ENCODE measurements at places on chromosomes 6 and 20.

DNA sequence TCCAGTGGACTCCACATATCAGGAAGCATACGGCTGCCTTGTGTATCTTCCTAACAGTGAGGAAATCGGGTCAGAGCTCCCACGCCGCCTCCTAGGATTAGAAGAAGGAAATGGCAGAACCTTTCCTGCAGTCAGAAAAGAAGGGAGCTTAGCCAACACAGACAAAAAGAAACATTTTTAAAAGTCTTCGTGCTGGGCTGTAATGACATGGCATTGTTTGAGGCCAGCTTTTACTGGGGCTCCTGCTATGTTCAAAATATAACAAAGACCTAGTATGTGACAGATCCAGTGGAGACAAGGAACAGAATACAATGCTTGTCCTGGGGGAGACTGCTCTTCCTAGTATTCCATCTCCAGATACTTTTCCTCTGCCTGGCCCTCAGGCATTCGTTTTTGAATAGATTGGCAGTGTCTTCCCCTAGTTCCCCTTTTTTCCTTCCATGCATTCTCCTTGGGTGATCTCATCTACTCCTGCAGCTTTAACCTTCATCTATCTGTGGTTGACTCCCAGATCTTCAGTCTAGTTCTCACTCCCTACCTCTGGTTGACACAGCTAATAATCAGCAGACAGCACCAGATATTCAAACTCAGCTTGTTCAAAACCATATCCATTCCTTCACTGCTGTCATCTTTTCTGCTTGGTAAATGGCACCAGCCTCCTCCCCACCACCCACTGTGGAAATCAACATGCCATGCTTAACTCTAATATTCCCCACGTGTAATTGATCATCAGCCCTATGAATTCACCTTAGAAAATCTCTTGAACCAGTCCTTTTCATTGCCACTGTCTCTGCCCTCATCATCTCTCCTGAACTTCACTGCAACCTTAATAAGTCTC lies 94.5 kb upstream of the VSTM2L start:
- DNase-seq, result no peak

- no peak for DNase-seq
Measured at GRCh38 chr20:33604991-33605370, 57.1 kb upstream of the C20orf144 start.

DNA sequence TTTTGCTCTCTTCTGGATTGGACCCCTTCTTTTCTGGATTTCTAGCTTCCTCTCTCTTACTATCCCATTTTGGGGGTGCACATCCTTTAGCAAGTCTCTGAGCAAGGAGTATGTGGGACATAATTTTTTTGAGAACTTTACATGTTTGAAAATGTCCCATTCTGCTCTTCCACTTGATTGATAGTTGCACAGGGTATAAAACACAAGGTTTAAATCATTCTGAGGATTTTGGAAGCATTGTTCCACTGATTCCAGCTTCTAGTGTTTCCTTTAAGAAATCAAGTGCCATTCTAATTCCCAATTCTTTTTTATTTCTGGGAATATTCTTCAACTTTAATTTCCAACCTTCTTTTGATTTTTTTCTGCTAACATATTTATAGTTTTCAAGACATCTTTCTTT lies 60.7 kb downstream of the APCDD1L start:
- DNase-seq, result no peak

DNA sequence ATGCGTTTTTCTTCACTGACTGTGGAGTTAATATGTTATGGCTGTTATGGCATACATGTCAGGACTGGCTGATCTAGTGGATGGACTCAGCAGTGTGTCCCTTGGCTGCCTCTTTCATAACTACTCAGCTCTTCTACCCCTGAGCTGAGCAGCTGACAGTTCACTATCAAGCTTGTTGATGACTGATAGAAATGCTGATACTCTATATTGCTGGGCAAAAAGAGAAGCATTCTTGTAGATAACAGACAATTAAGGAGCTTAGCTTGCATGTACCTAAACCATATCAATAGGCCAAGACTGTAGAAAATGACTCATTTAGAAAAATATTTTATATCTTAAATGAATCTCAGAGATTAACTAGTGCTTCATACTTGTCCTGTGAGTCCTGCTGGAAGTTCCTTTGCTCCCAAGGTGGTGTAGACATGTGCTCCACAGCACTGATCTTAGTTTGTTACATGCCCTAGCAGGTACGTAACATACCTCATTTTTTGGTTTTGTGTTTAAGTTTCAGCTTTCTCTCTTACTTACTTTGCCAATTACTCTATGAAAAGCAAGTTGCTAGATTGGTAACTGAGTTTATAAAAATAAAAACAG lies 236.9 kb downstream of the GMDS start:
- DNase-seq, result no peak

- DNase-seq, result no peak
Measured at GRCh38 chr6:40022867-40023266, 88.6 kb upstream of the MOCS1 start.

DNA sequence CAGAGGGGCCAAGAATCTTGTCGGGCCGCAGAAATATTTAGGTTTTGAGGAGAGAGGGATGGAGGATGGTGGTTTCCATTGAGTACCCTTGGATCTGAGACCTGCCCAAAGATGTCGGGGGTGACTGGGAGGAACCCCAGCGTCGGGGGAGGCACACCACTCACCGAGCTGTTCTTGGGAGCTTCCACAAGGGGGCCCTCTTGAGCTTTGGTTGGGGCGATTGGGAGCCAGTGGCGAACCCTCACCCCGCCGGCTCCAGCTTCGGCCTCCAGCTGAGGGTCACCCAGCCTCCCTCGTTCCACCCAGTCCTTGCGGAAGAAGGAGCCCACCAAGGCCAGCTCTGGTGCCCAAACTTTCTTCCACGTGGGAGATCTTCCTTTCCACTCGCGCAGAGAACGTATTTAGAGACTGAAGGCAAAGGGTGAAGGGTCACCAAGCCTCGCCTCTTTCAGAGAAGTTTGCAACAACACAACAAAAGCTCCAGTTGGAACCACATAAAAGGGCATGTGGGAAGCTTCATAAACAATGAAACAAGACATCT lies 33.6 kb downstream of the APCDD1L start:
- no peak for DNase-seq

Data from Right ventricle myocardium superior (tissue), 1 donor.